ENCODE measurements at places on chromosomes 12 and 14.

- no peak overlapping the region for H3K4me3 ChIP-seq
- DNase-seq, result no peak
- peaks cover 27% of the 10 kb centered on the region for H3K27me3 ChIP-seq
These were observed 1.2 kb downstream of the KRT3 start for GRCh38 chr12:52794479-52795331.

DNA sequence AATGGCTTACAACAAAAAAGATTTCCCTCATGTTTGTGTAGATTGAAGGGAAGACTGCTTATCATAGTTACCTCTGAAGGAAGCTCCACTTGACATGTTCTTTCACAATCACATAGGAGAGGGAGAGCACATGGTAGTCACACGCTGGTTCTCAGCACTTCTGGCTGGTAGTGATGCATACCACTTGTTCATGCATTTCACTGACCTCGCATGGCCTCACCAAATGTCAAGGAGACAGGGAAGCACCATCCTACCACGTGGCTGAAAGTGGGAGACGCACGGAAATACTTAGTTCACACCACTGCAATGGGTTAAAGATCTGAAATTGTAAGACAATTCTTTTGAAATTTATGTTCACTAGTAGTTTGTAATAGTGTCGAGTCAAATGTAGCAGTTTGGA, 74.0 kb downstream of the PDE3A start:
- H3K36me3 ChIP-seq, result no peaks in the 10 kb centered on the region
- H3K27ac ChIP-seq, result no peak overlapping the region
- no peak overlapping the region for H3K4me3 ChIP-seq

GRCh38 chr12:27462151-27462694, 15.7 kb downstream of the SMCO2 start:
- H3K4me3 ChIP-seq, result no peak overlapping the region
- no peak for DNase-seq
- H3K27ac ChIP-seq, result no peak overlapping the region
- no peaks in the 10 kb centered on the region for H3K36me3 ChIP-seq
- no peaks in the 10 kb centered on the region for H3K27me3 ChIP-seq

DNA sequence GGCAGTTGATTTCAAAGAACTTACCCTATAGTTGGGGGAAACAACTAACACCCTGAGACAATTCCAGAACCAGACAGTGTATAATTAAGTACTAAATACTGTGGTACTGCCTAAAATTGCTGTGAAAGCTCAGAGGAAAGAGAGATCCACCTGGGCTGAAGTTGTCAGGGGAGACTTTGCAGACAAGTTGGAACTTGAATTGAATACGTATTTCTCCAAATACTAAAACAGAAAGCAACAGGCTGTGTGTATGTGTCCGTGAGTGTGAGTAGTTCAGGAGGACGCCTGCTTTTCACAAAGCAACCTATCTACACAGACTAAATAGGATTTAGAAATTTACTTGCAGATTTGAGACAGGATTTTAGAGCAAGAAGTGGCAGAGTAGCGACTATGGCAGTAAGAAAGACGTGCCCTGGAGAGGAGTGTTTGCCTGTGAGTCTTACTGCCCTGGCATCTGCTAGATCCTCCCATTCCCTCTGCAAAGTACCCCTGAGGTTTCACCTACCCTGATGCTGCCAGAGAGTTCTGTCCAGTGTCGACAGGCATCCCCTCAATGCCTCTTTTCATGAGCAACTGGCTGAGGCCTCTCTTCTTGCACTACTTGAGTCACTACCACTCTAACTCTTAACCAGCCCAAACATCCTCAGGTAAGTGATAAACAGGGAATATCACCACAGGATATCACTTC, 37.4 kb upstream of the BMP4 start:
- DNase-seq, result no peak
- no peaks in the 10 kb centered on the region for H3K36me3 ChIP-seq
- peaks cover 2% of the 10 kb centered on the region for H3K27me3 ChIP-seq

DNA sequence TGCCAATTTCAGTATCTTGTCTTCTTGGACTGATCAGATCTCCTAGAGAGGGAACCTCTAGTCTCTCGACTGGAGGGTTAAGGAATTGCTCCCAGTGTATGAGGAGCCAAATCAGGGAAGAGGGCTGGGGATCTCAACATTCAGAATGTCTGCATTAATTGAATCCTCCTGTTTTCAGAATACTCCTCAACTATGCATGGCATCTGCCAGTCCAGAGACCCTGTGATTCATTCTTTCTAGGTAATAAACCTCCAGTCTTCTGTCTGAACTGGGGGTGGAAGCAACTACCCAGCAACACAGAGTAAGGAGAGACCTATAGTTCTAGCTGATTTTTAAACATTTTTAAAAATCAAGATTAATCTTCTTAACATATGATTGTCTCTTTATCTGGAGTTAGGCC, 92.7 kb downstream of the AKAP6 start:
- peaks cover 22% of the 10 kb centered on the region for H3K4me1 ChIP-seq
- H3K4me3 ChIP-seq, result no peak overlapping the region
- H3K27ac ChIP-seq, result no peak overlapping the region
- DNase-seq, result no peak
- H3K27me3 ChIP-seq, result no peaks in the 10 kb centered on the region

GRCh38 chr12:47417121-47417520, 288.7 kb downstream of the RPAP3 start:
- no peak overlapping the region for H3K4me3 ChIP-seq
- no peaks in the 10 kb centered on the region for H3K36me3 ChIP-seq
- no peak for DNase-seq
- H3K27me3 ChIP-seq, result no peaks in the 10 kb centered on the region

DNA sequence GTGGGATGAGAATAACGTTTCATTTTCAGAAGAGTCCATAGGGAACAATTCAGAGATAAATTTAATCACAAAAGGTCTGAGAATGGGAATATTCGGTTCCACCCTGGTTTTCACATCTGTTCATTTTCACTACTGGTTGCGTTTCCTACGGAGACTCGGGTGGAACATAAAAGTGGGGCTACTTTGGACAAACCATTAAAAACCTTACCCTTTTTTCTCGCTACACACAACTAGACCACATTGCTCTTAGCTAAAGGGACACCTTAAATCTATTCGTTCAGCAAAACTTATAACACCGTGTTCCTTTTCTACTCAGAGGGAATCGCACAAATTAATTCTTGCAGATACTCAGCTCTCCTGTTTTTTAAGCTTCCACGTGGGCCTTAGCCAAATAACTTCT, 1.0 kb upstream of the SUDS3 start:
- no peak overlapping the region for H3K4me3 ChIP-seq
- H3K4me1 ChIP-seq, result peaks cover 46% of the 10 kb centered on the region
- no peaks in the 10 kb centered on the region for H3K27me3 ChIP-seq
- DNase-seq, result no peak

- peak overlapping the region; percentile 97 for H3K27ac ChIP-seq
- no peaks in the 10 kb centered on the region for H3K27me3 ChIP-seq
- H3K36me3 ChIP-seq, result no peaks in the 10 kb centered on the region
- peak overlapping the region; percentile 99 for H3K4me3 ChIP-seq
These were observed 765 bp downstream of the SCYL2 start for GRCh38 chr12:100267603-100268281.

- no peaks in the 10 kb centered on the region for H3K27me3 ChIP-seq
- no peak for DNase-seq
- H3K4me1 ChIP-seq, result no peaks in the 10 kb centered on the region
- no peak overlapping the region for H3K4me3 ChIP-seq
These were observed 45.3 kb upstream of the ANO6 start for GRCh38 chr12:45170456-45171042.

DNA sequence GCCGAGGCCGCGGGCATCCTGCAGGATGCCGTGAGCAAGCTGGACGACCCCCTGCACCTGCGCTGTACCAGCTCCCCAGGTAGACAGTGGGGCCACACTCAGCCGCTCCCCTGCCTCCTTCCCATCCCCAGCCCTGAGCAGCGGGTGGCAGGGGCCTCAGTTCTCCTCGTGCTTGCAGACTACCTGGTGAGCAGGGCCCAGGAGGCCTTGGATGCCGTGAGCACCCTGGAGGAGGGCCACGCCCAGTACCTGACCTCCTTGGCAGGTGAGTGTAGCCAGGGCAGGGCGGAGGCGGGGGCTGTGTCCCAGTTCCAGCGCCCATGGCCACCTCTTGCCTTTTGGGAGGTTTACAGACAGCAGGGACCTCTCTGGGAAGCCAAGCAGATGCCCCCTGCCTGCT, 22.9 kb downstream of the HIP1R start:
- DNase-seq, result peak; percentile 80
- H3K27ac ChIP-seq, result no peak overlapping the region
- no peaks in the 10 kb centered on the region for H3K27me3 ChIP-seq
- no peaks in the 10 kb centered on the region for H3K36me3 ChIP-seq

DNA sequence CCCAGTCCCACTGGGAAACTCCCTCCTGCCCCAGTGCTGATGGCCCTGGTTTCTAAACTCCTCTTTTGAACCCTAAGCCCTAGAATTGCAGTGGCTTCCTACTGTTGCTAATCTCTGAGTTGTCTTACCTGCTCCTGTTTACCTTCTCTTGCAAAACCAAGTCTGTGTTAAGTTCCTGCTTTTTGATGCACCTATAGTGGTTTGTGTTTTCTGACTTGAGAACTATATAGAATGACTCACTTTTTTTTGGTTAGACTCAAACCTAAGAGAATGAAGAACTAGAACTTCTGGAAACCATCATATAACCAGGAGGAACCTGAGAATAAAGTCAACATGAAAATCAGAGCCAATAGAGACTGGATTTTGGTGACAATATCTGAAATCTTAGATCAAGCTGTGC, 5.5 kb upstream of the GAS2L3 start:
- peaks cover 33% of the 10 kb centered on the region for H3K27me3 ChIP-seq
- DNase-seq, result no peak
- peaks cover 6% of the 10 kb centered on the region for H3K4me1 ChIP-seq

DNA sequence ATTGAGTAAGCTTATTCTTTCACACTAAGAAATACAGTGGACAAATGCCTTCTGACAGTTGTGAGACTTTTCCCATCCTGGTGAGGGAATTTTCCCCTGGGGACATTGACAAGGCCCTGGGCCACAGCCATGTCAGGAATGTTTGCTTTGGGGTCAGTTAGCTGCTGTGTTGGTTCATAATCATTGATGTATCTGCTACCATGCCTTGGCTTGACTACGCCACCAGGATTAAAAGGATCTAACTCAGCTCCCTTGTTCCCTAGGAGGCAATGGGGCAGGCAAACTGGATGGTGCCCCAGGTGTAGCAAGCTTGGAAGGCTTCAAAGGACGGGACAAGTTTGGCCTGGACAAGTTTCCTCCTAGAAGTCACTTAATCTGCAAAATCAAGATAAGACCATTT, 3.1 kb upstream of the CCDC88C start:
- DNase-seq, result no peak
- H3K27me3 ChIP-seq, result peaks cover 5% of the 10 kb centered on the region
- H3K4me3 ChIP-seq, result no peak overlapping the region
- H3K4me1 ChIP-seq, result peaks cover 19% of the 10 kb centered on the region

GRCh38 chr14:22556990-22557623, 31.9 kb downstream of the DAD1 start:
- H3K27me3 ChIP-seq, result no peaks in the 10 kb centered on the region
- H3K4me1 ChIP-seq, result peaks cover 37% of the 10 kb centered on the region
- peak overlapping the region; percentile 65 for H3K4me3 ChIP-seq
- H3K36me3 ChIP-seq, result peaks cover 6% of the 10 kb centered on the region
- peak overlapping the region; percentile 93 for H3K27ac ChIP-seq
- DNase-seq, result no peak

- H3K27ac ChIP-seq, result no peak overlapping the region
- no peak overlapping the region for H3K4me3 ChIP-seq
- H3K27me3 ChIP-seq, result no peaks in the 10 kb centered on the region
- DNase-seq, result no peak
These were observed 7.8 kb downstream of the PRPF39 start for GRCh38 chr14:45091710-45092109.

DNA sequence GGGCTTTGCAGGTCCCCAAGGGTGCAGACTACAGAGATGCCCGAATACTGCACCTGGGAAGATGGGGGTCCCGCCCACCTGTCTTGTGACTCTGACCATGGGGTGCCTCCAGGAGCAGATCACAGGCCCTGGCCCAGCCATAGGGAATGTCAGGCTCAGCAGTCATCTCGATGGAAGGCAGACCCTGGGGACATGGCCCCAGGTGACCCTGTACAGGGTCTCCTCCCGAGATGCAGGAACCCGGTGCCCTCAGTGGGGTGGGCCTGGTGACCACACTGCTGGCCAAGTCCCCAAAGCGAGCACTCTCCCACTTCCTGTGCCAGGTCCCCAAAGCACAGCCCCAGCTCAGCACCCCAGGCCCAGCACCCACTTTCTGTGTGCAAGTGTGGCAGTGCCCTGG, 903.7 kb upstream of the USP15 start:
- H3K36me3 ChIP-seq, result no peaks in the 10 kb centered on the region
- H3K4me1 ChIP-seq, result no peaks in the 10 kb centered on the region
- H3K27ac ChIP-seq, result no peak overlapping the region
- DNase-seq, result peak; percentile 73
- no peak overlapping the region for H3K4me3 ChIP-seq

DNA sequence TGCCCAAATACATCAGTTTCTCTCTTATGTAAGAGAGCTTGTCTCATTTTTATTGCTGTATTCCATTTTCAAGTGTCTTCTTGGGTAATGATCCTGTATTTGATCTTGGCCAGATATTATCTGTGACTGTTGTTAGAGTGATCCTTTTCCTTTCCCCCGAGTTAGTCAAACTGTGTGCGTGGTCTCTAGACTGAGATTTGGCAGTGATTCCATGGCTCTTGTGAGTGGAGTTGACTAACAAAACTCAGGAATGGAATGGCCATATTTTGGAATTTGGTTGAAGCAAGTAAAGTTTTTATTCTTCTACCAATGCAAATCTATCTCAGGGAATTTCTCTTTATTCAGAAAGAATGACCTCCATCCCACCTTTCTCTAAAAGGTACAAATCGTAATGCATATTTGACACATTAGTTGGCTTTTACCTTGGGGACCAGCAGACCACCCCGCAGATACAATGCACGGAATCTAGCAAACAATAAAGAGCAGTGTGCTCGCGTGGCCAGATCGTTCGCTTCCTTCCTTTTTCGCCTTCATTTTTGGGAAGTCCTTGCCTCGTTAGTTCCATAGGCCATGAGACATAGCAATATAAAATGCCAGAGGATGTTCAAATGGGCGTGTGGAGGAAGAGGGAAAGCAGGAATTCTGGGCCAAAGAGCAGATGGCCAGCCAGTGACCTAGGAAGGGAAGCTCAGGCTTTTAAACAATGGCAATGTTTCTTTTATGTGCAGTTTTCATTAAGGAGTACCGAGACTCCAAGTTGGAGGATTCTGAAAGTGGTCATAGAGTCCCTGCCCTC, 24.4 kb downstream of the ETV6 start:
- no peaks in the 10 kb centered on the region for H3K27me3 ChIP-seq
- H3K4me3 ChIP-seq, result no peak overlapping the region
- peaks cover 50% of the 10 kb centered on the region for H3K4me1 ChIP-seq

DNA sequence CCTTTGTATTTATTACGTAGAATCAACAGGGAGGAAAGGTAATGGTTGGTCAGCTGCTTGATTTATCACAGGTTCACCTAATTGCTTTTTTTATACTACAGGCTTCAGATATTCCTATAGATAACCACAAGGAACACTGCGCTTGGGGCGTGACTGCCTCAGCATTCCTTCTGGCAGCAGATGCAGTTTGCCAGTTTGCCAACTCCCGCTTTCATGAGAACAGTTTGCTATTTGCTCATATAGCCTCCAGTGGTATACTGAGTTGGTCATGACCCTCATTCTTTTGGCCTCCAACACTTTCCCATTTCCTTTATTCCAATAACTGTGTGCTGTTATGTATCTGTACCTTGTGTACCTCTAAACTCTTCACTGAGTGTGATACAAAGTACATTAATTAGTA, 38.6 kb upstream of the ACSM4 start:
- H3K36me3 ChIP-seq, result no peaks in the 10 kb centered on the region
- no peak overlapping the region for H3K27ac ChIP-seq
- DNase-seq, result no peak
- H3K4me3 ChIP-seq, result no peak overlapping the region
- H3K4me1 ChIP-seq, result no peaks in the 10 kb centered on the region

GRCh38 chr14:83463500-83464098, 1929.9 kb upstream of the SEL1L start:
- no peak overlapping the region for H3K4me3 ChIP-seq
- H3K36me3 ChIP-seq, result peaks cover 1% of the 10 kb centered on the region
- H3K27ac ChIP-seq, result no peak overlapping the region
- no peak for DNase-seq
- H3K27me3 ChIP-seq, result no peaks in the 10 kb centered on the region

All from chondrocyte (in vitro differentiated cells).